RWPE2 (cell line): ENCODE measurements at places on chromosomes 3 and 15.

GRCh38 chr3:182692695-182693094, 100.6 kb upstream of the ATP11B start:
- no peak for DNase-seq

GRCh38 chr3:58036293-58037032, 28.2 kb downstream of the FLNB start:
- no peak for DNase-seq

DNA sequence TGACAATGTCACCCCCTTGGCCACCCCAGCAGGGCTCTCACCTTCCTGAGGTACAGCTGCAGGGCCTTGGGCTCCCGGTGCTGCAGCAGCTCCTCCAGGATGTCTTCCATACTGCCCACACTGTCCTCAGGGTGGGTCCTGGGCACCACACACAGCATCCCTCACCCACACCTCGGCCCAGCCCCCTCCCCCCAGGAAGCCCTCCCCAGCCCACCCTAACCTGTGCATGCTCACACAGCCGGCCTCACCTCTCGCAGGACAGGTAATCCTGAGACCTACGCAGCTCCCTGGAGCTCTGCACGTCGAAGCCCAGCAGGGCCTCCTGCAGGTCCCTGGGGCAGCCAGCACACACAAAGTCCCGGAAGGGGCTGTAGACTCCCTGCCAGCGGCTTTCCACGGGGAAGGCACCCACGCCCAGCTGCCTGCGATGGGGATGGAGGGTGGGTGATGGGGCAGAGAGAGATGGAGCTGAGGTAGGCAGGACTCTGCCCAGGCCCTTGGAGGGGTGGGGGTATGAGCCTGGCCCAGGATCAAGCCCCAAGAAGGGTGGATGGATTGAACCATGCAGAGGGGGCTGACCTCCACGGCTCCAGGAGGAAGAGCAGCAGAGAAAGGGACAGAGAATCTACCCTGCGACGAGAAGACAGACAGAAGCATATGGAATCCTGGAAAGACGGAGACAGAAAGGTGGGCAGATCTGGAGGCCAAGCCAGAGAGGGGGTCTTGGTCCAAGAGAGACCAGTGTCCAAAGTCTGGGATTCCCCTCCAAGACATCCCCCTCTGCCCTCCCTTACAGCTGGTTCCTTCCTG, 16.7 kb downstream of the ALS2CL start:
- no peak for DNase-seq

- DNase-seq, result no peak
These were observed 25.8 kb downstream of the WDR76 start for GRCh38 chr15:43852607-43853006.

DNA sequence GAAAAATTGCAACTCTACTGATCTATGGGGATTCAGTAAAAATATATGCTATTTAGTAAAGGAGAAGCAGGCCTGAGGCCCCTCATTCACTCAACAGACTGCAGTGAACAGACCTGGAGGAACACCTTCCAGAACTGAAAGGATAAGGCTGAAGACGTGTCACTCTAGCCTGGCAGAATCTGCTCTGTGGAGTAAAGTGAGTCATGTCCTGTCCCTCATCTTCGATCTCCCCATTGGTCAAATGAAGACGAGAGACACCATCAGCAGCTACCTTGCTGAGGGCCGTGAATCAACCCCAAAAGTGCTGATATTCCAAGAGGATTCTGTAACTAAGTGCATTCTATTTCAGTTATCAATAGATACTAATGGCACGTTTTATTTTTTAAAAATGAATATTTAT, 359.7 kb downstream of the FGF12 start:
- DNase-seq, result no peak

DNA sequence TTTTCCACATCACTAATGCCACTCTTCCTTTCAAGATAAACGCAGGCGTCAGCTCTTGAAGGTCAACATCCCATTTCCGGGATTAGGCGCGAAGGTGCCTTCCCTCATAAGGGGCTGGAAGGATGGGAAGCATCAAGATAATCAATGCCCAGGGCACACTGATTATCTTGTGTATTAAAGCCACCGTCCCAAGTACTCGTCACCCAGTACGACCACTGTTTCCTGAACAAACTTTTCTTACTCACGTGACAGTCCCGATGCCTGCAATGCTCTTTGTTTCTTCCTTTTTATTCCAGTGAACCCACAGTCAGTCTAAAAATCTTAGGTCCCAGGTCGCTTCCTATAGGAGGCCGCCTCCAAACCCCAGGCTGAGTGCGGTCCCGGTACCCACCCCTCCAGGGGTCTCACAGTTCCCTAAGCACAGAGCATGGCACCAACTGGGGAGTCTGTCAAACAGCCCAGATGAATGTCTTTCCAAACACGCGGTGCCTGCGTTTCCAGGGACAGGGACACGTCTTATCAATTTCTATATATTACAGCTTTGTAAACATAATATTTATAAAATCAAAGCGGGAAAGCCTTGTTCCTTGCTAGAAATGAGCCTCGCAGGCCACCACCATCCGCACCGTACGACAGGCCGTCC, 589 bp downstream of the ANAPC13 start:
- no peak for DNase-seq

DNA sequence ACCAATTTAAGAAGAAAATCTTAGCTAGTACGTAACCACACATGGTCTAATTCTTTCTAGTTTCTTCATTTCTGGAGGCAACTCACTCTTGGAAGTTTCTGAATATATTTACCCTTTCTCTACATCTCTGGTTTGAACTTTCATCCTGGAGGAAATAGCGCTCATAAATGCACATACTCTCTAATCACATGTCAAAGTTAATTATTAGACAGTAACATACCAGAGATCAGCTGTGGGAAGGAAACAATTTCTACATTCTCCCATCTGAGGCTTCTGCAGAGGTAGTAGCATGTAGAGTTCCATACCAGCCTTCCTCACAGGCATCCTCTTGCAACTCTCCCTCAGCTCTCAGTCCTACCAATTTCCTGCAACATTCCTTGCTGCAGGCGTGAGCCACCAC, 132.5 kb downstream of the RBPMS2 start:
- no peak for DNase-seq

DNA sequence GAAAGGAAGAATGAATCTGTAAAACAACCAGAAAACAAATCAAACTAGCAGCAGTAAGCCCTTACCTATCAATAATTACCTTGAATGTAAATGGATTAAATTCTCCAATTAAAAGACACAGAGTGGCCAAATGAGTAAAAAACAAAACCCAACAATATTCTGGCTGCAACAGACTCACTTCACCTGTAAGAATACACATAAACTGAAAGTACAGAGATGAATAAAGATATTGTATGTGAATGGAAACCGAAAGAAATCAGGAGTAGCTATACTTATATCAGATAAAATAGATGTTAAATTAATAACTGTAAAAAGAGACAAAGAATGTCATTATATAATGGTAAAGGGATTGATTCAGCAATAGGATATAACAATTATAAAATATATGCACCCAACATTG, 514.5 kb upstream of the DPPA4 start:
- DNase-seq, result no peak
